GM13977 (cell line): ENCODE measurements at places on chromosomes 2 and 18.
A peak's percentile ranks its signal among the peaks of the same experiment; 100 is the strongest.

DNA sequence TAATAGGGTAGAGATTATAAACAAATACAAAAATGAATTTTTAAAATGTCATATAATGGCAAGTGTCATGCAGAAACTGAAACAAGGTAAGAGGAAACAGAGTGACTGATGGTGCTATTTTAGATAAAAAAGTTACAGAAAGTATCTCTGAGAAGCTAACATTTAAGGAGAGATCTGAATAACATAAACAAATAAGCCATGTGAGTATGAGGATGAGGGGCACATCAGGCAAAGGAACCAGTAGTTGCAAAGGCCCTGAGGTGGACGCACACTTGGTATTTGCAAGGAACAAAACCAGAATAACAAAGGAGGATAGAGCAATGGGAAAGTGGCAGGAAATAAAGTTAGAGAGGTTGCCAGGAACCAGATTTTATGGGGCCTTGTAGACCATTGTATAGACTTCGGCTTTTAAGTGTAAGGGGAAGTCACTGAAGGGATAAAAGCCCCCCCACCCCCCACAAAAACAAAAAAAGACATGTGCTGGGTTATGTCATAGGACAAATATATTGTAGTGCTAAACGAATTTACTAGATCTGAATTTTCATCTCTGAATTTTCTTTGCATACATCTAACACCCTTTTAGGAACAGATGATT, 159.2 kb downstream of the DTNB start:
- DNase-seq = peak; percentile 38

DNA sequence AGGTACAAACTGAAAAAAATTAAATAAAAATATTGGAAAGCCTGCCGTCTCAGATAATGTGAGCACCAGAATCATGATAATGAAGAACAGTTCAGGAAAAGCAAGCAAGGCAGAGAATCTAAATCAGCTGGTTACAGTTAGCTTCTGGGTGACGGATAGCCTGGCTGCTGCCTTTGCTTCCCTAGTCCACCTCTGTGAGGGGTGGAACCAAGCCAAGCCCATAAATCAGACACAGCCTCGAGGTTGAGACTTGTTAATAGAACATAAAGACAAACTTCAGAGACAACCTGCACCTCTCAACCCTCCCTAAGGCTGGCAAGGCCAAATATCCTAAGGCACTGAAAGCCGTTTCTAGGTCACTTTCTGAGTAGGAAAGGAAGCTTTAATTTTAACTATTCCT, 334.7 kb upstream of the SLC39A10 start:
- DNase-seq = no peak

DNA sequence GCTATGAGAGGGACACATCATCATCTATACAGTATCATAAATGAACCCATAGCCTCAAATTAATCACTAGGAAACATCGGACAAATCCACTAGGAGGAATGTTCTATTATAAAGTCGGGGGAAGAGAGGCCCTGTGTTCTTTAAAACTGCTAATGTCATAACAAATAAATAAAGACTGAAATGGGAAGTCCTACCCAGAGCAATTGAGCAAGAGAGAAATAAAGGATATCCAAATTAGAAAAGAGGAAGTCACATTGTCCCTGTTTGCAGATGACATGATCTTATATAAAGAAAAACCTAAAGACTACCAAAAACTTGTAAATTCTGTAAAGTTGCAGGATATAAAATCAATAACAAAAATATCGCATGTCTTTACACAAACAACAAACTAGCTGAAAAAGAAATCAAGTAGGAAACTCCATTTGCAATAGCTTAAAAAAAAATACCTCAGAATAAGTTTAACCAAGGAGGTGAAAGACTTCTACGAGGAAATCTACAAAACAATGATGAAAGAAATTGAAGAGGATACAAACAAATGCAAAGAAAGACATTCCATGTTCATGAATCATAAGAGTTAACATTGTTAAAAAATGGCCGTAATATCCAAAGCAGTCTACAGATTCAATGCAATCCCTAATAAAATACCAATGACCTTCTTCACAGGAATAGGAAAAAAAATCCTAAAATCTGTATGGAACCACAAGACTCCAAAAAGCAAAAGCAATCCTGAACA, 30.6 kb downstream of the RTN4 start:
- DNase-seq = no peak

DNA sequence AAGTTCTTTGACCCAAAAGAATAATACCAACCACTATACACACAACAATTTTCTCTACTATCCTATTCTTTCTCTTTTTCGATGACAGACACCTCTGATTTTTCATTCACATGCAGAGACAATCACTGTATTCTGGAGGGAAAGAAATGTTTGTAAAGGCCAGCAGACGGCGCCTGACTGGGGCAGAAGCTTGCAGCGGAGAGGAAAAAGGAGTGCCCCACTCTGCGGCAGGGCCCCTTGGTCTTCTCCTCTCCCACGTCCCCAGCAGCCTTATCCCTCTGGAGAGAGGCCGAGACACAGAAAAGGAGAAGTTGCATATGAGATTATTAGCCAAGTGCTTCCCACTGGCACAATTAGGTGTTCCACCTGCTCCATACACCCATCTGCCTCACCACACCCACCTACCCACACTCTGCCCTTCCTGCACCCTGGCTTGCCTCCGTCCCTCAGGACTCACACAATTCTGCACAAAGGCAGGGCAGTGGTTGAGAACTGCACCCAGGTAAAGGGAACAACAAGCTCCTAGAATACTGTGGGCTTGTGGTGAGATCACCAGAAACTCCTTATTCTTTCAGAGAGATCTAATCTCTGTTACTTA, 687.3 kb downstream of the NRXN1 start:
- no peak for DNase-seq

DNA sequence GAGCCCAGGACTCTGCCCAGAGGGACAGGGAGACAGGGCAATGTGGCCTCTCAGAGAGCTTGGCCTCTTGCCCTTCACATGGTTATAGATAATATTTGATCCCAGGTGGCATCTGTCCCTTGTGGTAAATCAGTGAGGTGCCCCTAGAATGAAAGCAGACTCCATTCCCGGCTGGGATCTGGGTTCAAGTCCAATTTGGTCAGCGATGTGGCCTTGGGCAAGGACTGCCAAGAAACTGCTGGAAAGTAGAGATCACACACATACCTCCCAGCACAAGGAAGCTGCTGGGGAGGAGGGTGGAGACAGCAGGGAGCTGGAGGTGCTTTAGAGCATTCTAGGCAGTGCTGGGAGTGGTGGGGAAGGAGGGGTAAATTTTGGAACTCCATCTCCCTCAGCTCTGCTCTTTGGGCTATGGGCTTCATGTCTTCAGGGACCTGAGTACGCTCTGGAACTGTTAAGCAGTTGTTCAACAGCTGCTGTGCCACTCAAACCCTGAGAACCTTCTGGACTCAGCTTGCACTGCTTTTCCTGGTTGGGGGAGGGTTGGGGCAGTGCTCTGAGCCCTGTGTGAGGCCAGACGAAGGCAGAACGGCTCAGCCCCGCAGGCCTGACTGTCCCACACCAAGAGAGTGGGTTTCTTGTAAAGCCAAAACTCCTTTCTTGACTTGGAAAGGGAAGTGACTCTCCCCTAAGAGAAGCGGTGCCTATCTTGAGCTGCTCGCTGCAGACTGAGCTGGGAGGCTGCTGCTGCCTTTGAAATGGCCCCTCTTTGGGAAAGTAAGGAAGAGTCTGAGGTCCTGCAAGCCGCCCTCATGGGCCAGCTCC, 23.0 kb downstream of the INPP5D start:
- DNase-seq = no peak
